PC-9 (cell line): ENCODE measurements at places on chromosomes 2 and 18.

GRCh38 chr18:21109936-21110712 lies 1.5 kb downstream of the ROCK1 start:
- DNase-seq: no peak

DNA sequence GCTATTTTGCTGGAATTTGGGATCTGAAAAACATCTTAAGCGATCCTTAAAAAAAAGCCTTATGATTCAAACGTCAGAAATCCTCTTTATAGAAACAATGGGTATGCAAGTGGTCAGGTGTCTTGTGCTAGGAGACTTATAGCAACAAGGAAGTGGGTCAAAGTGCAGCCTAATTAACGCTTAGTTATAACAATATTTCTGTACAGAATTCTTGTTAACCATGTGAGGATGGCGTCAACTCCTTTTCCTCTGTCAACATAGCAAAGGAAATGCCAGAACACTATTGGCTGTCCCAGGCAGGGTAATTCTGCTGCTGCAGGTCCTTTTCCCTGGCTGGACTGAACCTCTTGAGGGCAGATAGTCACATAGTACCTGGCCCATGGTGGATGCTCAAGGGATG lies 189.4 kb downstream of the MSH2 start:
- DNase-seq: no peak

DNA sequence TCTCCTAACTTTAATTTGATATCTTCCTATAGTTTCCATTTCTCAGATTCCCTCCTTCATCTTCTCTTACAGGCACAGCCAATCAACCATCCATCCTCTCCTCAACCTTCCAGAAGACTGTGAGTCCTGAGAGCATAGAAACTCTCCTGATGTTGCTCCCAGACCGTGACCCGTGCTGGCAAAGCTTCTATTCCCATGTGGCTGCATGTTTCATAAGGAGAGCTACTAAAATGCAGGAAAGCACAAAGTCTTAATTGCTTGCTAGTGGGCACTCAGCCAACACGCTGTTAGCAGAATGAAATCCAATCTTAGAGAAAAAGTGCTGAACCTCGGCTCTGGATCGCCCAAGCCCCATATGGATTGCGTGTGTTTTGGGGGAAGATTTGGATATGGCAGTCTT lies 1244.7 kb upstream of the ZEB2 start:
- no peak for DNase-seq

GRCh38 chr2:6590442-6590841 lies 275.3 kb downstream of the CMPK2 start:
- no peak for DNase-seq

DNA sequence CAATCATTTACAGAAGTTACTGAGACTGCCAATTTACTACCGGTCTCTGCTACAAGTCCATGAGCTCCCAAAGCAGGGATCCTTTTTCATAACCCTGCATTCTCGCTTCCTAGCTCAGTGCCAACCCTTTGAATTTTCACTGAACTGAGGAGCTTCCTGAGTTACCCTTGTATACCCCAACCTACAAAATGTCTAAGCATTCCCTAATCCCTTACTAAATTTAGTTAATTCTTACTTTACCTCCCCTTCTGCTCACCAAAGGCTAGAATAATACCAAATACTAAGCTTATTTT lies 9.6 kb downstream of the MAT2A start:
- no peak for DNase-seq

GRCh38 chr2:70214365-70214764 lies 23.5 kb upstream of the C2orf42 start:
- DNase-seq: no peak

DNA sequence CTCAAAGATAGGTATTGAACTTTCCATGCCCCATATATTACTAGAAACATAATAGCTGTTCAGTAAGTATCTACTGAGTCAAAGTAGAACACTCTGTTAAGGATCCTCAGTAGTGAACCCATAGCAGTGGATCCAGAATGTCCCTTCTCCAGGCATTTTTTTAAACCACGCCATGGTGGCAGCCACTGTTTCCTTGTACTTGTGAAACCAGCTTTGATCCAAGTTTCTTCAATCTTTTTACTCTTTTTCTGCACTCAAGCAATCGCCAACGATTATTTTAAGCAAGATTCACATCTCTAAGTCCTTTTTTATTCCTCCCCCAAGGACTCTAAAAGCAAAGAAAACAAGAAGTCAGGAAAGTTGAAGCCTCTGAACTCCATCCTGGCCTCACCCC lies 291.2 kb upstream of the SLC14A2 start:
- DNase-seq: no peak

DNA sequence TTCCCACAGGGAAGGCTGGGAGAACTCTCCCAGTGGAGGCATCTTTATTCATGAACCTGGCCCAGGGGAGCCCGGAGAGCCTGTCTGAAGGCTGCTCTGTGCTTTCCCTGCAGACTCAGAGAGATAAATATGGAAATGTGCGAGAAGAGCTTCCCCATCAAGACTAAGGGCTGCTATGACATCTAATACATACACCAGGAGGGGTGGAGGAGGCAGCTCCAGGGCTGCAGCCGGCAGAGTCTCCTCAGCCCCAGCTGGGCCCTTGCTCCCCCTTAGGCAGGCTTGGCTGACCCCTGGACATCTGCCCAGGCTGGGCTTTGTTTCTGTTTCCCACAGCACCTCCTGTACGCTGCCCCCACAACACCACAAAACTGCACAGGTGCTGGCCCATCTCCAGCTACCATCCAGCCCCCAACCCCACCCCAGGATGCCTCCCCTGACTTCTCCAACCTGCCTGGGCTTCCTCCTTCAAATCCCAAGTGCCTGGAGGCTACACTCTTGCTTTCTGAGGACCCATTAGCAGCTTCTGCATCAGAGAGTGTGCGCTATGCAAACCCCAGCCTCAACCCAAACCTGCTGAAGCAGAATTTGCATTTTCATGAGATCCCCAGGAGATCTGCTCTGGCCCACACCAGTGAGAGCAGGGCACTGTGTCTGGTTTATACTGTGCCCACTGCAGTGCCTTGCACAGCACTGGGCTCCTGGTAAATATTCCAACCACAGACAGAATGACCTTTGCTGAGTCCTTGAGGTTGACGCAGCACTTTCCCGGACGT lies 96.8 kb downstream of the VSNL1 start:
- no peak for DNase-seq

DNA sequence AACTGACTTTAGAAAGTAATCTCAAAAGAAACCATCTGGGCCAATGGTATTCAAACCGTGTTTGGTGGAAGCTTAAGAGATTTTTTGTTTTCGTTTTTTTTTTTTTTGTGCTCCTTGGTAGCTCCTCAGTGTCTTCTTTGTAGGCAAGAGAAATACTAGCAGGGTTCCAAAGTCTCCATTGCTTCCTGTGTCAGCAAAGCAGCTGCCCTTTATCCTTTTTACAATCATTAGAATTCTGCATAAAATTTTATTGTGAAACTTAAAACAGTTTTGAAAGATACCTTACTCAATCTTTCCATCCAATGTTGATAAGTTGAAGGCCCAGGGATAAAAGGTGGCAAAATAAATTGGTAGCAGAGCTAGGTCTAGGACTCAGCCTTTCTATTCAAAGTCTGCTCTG lies 479 bp downstream of the IL1F10 start:
- no peak for DNase-seq

DNA sequence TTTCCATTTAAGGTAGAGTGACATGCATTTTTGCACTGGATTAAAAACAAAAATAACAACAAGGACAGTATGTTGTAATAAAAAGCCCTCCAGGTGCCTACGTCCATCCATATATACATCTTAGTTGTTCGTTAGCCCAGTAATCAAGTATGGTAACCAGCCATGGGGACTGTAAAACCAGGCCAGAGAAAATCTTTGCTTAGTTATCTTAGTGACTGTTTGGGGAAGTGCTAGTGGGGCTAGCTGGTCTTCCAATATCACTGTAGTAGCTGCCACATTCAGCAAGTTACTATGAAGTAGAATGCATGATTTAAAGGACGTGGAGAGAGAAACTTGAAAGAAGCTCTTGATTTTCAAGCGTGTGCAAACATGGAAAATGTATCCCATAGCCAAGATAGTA lies 95.9 kb upstream of the STON1 start:
- no peak for DNase-seq
